Mesothelial cell of epicardium (in vitro differentiated cells): ENCODE measurements at places on chromosomes 12 and 14. TPM values are rescaled to one million over a fixed set of nuclear protein-coding genes. Genes with fewer than 3 reads are reported as not detected.

The CHMP4A gene
- 38.4 to 48.0 TPM (median 44.7 TPM) in 3 replicates for total RNA-seq

- DNase-seq = no peak
Observed at GRCh38 chr14:54789781-54790480, 112.7 kb downstream of the GCH1 start.

- no peak for DNase-seq
Observed at GRCh38 chr12:89923091-89923490, 214.5 kb upstream of the ATP2B1 start.

- DNase-seq = no peak
Observed at GRCh38 chr12:24773996-24774395, 174.9 kb downstream of the BCAT1 start.

DNA sequence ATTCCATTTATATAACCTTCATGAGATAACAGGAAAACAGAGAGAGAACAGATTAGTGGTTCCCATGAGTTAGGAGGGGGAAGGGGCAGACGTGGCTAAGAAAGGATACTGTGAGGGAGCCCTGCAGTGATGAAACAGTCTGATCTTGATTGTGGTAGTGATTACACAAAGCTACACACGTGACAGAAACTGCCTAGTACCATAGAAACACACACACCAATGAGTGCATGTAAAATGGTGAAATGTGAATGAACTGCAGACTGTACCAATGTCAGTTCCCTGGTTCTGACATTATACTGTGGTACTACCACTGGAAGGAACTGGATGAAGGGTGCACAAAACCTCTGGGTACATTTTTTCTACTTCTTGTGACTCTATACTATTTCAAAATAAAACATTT lies 36.9 kb downstream of the NRDE2 start:
- no peak for DNase-seq
